HepG2 (cell line): ENCODE measurements at places on chromosomes 11 and 22.

GRCh38 chr11:77092382-77092781, 10.3 kb upstream of the OMP start:
- no peaks in the 10 kb centered on the region for H3K36me3 ChIP-seq
- H3K27me3 ChIP-seq, result no peaks in the 10 kb centered on the region
- H3K4me3 ChIP-seq, result no peak overlapping the region

- no peaks in the 10 kb centered on the region; the same call in 1 of the 2 replicates for H3K4me1 ChIP-seq
- H3K4me3 ChIP-seq, result no peak overlapping the region
- no peaks in the 10 kb centered on the region for H3K36me3 ChIP-seq
- no peak overlapping the region for H3K27ac ChIP-seq
- DNase-seq, result no peak
Observed at GRCh38 chr11:17725174-17725573, 5.8 kb downstream of the MYOD1 start.

DNA sequence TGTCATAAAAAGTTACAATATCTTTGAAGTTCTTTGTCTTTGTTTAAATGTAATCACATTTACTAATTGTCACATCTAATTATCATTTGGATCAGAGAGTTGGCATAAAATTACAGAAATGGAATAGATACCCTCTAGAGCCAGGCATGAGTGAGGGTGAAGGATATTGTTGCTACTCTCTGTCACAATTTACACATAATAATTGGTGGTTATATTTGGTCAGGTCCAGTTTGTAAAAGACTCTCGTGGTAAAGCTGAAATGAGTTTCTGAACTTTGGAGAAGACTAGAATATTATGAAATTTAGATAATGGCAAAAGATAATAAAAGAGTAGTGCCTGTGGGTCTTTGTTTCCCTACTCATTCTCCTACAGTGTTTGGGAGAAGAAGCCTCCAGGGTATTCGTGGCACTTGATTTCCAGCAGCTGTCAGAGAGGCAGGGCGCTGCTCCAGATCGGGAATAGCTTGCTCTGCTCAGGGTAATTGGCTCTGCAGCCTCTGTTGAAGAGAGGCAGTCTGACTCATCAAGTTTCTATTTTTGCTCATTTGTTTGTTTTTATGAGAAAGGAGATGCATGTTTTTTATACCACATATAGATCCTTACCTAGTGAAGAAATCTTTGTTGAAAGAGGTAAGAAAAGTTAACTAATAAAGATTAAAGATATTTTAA, 349.9 kb downstream of the CNTN5 start:
- no peaks in the 10 kb centered on the region for H3K4me1 ChIP-seq
- H3K4me3 ChIP-seq, result no peak overlapping the region
- H3K27me3 ChIP-seq, result no peaks in the 10 kb centered on the region
- H3K36me3 ChIP-seq, result no peaks in the 10 kb centered on the region

- no peak for DNase-seq
- H3K4me1 ChIP-seq, result no peaks in the 10 kb centered on the region
Observed at GRCh38 chr11:1983601-1983961, 14.1 kb downstream of the H19 start.

DNA sequence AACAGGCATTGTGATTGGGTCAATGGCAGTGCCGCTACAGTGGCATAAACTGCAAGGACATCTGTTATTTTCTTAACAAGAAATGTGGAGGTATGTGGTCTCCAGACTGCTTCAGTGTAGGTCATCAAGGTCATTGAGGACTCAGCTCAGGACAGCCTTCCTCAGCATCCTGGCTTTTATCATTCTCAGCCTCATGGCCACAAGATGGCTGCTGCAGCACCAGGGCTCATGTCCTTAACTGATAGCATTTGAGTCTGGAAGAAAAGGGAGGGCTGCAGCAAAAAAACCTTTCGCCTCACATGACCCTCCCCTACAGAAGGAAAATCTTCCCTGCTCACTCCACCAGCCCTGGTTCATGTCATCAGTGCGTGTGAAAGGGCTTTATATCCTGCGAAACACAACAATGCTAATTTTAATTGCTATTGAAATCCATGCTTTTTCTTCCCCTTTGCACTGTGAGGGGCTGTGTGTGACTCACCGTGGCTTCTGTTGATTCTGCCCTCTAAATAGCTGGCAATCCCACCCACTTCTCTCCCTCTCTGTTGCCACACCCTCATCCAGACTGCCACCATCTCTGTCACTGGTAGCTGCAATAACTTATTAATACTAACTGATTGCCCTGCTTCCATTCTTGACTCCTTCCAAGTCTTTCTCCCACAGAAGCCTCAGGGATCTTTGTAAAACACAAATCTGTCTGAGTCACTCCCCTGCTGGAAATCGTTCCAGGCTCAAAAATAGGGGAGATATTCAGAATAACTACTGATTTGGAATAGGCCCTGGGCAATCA, 43.8 kb downstream of the CHRDL2 start:
- DNase-seq, result no peak
- no peak overlapping the region for H3K27ac ChIP-seq
- peaks cover 8% of the 10 kb centered on the region; the same call in 1 of the 2 replicates for H3K4me1 ChIP-seq
- no peaks in the 10 kb centered on the region for H3K36me3 ChIP-seq
- H3K27me3 ChIP-seq, result no peaks in the 10 kb centered on the region; the same call in 1 of the 2 replicates

GRCh38 chr22:27213766-27214581, 556.6 kb downstream of the MIAT start:
- DNase-seq, result no peak
- H3K27ac ChIP-seq, result no peak overlapping the region
- no peaks in the 10 kb centered on the region for H3K4me1 ChIP-seq
- H3K4me3 ChIP-seq, result no peak overlapping the region
- no peaks in the 10 kb centered on the region for H3K36me3 ChIP-seq
- peaks cover 3% of the 10 kb centered on the region for H3K27me3 ChIP-seq

DNA sequence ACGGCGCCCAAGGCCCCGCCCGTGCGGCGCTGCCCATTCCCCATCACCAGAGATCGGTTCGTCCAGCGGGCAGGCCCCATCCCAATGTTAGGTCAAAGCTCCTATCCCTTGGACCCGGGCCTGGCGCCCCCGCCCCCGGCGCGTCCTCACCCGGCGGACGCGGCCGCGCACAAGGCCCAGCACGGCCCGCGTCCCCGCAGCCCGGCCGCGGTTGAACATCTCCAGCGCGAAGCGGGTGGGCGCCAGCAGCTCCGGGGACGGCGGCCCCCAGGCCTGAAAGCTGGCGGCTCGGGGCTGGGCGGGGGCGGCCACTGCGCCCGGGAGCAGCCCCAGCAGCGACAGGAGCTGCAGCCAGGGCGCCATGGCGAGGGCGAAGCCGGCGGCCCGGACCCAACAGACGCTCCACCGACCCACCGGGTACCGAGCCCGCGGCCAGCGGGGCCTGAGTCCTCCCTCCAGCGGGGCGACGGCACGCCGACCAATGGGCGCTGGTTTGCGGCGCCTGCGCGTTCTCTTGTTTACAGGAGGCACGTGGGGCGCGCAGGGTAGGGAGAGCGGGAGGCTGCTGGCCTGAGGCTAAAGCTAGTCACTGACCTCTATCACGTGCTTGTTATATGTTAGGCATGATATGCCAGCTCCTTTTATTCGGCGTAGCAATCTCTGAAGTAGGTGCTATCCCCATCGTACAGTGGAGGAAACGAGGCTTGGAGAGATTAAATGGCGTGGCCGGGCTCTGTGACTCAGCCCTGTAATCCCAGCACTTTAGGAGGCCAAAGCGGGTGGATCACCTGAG, at the start of gene CTSF:
TSS of gene CTSF (minus strand) at position 483 of the 793 bp plus-strand sequence. CDS start at position 363, 120 bp downstream.
- no peak for DNase-seq
- H3K36me3 ChIP-seq, result no peaks in the 10 kb centered on the region
- no peak within 1 kb of the TSS for H3K4me3 ChIP-seq
- peaks cover 3% of the 10 kb centered on the region for H3K27me3 ChIP-seq
- no peak within 1 kb of the TSS for H3K27ac ChIP-seq
- no peaks in the 10 kb centered on the region for H3K4me1 ChIP-seq

DNA sequence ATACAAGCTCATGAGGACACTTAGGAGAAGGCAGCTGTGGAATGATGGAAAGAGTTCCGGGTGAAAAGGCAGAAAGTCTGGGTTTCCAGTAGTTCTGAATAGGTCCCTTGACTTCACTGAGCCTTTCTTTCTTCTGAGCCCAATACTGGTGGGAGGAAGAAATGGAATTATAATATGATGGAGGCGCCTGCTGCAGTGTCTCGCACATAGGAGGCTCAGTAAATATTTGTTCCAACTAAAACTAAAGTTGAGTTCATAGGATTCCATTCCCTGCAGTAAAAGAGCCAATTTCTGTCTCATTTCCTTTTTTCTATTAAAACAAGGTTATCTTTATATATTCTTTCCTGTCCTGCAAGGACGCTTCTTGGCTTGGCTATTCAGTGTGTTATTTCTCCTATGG, 5.2 kb upstream of the CLMP start:
- peaks cover 1% of the 10 kb centered on the region; the same call in 1 of the 2 replicates for H3K27me3 ChIP-seq
- H3K4me1 ChIP-seq, result no peaks in the 10 kb centered on the region
- H3K4me3 ChIP-seq, result no peak overlapping the region
- no peak overlapping the region for H3K27ac ChIP-seq

DNA sequence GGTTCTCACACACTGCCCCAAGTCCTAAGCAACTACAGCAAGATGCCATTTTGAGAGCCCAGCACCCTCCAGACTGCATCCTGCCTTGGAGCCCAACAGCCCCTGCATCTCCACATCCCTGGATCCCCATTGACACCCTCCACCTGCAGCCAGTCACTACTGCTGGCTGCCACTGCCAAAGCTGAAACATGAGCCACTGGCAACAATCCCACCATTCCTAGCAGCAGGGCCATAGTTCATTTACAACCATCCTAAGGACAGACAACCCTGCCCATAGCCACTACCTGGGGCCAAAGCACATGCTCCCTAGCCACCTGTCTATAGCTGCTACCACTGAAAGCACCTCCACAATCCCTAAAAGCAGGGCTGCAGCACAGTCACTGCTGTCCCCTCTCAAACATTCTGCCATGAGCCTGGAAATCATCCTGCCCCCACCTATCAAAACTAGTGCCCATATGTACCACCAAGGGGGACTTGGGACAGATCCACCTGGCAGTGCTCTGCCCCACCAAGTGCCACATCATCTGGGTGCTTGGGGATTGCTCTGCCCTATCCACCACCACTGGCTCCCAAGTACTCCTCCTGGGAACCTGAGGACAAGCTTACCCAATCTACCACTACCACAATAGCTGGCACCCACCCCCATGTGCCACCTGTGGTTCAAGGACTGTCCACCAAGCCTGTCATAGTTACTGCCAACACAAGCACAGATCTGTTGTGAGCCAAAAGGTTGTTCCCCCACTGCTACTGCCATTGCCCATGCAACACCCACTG, 138.8 kb upstream of the SOX6 start:
- no peaks in the 10 kb centered on the region for H3K36me3 ChIP-seq
- no peak overlapping the region for H3K27ac ChIP-seq
- H3K27me3 ChIP-seq, result no peaks in the 10 kb centered on the region
- H3K4me3 ChIP-seq, result no peak overlapping the region

DNA sequence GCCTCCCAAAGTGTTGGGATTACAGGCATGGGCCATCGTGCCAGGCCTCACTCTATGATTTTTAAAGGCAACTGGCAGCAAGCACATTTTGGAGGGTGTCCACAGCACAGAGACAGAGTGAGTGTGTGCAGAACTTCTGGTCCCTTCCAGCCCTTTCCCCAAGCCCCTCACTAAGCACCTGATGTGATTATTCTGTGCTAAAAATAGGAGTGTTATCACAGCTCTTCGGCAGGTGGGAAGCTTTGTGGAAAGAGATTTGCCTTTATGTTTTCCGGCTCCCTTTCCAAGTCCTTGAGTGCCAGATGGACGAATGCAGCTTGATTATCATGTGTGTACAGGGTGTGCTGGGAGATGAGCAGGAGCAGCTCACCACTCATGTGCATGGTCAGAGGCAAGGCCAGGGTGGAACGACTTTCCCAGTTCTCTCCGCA, 310.8 kb downstream of the DDX10 start:
- no peak overlapping the region for H3K27ac ChIP-seq
- no peaks in the 10 kb centered on the region for H3K36me3 ChIP-seq
- H3K4me1 ChIP-seq, result no peaks in the 10 kb centered on the region
- DNase-seq, result no peak
- no peaks in the 10 kb centered on the region for H3K27me3 ChIP-seq

DNA sequence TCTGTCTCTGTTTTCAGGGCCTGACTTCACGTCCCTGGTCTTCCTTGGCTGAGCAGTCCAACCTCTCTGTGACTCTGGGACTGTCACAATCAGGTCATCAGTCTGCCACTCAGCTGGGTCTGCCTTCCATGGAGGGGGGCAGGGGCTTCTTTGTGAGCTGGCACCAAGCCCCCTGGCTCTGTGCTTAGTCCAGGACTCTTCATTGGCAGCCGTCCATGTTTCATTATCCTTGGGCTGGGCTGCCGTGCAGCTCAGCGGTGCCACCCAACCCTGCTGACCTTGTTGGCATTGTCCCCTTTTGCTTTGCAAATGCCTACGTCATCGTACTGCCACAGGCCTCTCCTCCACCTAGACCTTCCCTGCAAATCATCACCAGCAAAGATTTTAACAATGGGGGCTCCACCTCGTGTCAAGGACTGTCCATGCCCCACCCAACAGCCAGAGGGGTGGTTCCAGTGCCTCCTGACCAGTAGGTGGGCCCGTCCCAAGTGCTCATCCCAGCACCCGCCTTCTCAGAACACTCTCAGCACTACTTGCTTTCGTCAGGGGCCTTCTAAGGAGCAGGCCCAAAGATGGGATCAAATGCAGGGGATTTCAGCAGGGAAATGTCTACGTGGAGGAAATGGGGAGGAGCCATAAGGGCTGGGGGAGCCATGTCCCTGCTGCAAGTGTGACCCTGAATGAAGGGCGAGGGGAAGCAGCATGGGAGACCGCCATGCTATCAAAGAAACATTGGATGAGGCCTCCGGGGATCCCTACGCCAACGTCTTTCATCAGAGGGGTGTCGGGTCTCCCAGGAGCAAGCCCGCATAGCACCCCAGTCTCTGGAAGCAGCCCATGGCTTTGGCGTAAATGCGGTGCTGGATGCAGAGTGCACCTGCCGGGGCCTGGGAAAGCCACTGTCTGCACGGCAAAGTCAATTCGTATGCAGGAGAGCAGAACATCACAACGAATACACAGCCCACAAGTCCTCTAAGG, 18.2 kb downstream of the KRTAP5-6 start:
- no peak for DNase-seq
- peaks cover 31% of the 10 kb centered on the region; the same call in 2 of the 3 replicates for H3K27me3 ChIP-seq
- H3K4me1 ChIP-seq, result no peaks in the 10 kb centered on the region
- no peaks in the 10 kb centered on the region for H3K36me3 ChIP-seq
- H3K4me3 ChIP-seq, result no peak overlapping the region
- no peak overlapping the region for H3K27ac ChIP-seq

GRCh38 chr22:42287174-42287890, 16.9 kb upstream of the TCF20 start:
- H3K36me3 ChIP-seq, result no peaks in the 10 kb centered on the region
- H3K4me1 ChIP-seq, result peaks cover 32% of the 10 kb centered on the region

GRCh38 chr11:2803186-2804091, 82.1 kb downstream of the CDKN1C start:
- H3K4me3 ChIP-seq, result no peak overlapping the region
- peaks cover 19% of the 10 kb centered on the region for H3K27me3 ChIP-seq
- H3K27ac ChIP-seq, result no peak overlapping the region
- peaks cover 23% of the 10 kb centered on the region for H3K4me1 ChIP-seq
- no peaks in the 10 kb centered on the region for H3K36me3 ChIP-seq

DNA sequence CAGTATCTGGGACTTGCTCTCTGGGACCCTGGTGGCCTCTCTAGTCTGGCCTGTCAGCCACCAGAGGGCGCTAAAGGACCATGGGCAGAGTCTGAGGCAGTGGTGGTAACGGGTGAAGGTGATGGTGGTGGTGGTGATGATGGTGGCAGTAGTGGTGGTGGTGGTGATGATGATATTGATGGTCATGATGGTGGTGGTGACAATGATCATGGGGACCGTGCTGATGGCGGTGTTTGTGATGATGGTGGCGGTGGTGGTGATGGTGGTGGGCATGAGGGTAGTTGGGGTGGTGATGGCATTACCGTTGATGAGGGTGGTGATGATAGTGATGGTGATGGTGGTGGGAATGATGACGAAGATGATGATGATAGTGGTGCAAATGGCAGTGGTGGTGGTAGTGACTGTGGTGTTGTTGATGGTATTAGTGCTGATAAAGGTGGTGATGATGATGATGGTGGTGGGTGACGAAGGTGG, 16.0 kb downstream of the TRPM5 start:
- peaks cover 15% of the 10 kb centered on the region for H3K27me3 ChIP-seq
- DNase-seq, result peak; percentile 61
- H3K27ac ChIP-seq, result no peak overlapping the region
- no peaks in the 10 kb centered on the region for H3K4me1 ChIP-seq
